ENCODE measurements at places on chromosomes 4 and X.

GRCh38 chrX:15468036-15468435 lies 25.1 kb downstream of the PIR start:
- DNase-seq = no peak

- DNase-seq = no peak
These were observed 122.0 kb downstream of the CORIN start for GRCh38 chr4:47715716-47716416.

DNA sequence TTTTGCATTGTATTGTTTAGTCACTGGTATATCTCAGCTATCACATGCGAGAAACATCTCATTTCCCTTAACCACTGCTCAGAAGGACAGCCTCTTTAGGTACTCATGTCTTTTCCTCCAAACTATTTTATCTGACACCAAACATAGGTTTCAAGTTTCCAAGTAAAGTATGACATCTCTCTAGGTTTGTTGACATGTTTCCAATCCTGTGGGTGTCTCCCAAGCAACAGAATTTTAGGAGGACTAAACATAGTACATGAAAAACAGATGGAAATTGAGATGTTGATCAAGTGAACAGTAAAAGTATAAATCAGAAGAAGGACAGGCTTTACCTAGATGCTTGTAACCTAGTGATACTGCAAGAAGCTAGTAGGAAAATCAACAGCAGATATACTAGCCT lies 371.4 kb downstream of the DTHD1 start:
- no peak for DNase-seq

DNA sequence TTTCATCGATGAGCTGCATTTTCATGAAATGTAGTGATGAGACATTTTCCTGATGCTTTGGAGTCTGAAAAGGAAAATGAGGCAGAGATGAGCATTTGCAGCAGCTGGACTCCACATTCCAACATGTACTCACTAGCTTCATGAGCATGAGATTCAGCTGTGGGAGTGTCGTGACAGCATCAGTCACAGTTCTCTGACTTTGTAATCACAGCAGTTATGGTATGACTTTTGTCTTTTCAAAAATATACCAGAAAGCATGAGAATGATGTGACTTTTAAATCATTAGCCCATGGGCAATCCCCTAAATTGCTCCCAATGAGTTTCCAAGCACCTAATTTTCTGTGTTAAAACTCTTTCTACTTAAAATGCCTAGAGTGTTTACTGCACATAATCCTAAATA lies 18.3 kb upstream of the MSL3 start:
- no peak for DNase-seq

GRCh38 chr4:140154572-140154891 lies 548 bp upstream of the MAML3 start:
- DNase-seq = no peak

DNA sequence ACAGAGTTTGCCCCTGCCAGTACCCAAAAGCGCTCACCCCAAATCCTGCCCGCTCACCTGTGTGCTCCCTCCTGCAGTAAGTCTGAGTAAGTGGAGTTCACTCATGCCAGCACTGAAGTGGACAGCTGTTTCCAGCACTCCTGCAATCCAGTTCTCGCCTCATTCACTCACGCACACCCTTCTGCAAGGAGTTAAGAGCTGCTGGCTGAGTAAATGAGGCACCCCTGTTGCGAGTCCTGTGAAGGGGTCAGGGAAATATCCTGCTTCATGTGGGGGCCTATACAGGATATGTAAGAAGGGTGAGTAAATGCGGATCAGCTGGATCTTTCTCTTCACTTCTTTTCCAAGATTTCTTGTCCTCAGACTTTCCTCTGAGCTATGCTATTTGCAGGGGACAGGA lies 23.5 kb downstream of the CXCL8 start:
- no peak for DNase-seq

Measured in NCI-H1048 (cell line).